ENCODE measurements at places on chromosomes 7 and 10.

DNA sequence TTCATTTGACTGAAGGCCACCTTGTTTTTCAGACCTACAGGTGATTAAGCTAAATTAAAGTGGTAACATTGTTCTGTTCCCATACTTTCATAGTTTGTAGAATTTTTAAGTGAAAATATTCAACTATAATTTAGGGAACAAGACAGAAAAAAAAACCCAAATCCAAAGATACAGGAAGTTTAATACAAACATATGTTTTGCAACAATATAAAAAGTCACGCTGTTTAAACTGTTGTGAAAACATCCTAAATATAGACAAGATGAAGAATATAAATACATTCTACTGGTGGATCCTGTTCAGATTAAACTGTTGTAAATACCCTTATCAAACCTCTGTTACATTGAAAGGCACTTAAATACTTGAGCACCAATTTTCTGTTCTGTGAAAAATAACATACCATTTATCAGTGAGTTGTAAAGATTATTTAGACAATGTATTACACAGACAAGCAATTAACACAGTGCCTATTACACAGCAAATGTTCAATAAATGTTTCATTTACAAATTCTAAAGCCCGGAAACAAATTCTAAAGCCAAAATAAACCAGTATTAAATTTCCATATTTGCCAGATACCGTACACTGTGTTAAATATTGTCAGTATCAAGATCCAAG, 14.2 kb downstream of the ASZ1 start:
- no peak for DNase-seq

GRCh38 chr10:32377458-32378259, 30.7 kb upstream of the EPC1 start:
- peak; percentile 89 for DNase-seq

DNA sequence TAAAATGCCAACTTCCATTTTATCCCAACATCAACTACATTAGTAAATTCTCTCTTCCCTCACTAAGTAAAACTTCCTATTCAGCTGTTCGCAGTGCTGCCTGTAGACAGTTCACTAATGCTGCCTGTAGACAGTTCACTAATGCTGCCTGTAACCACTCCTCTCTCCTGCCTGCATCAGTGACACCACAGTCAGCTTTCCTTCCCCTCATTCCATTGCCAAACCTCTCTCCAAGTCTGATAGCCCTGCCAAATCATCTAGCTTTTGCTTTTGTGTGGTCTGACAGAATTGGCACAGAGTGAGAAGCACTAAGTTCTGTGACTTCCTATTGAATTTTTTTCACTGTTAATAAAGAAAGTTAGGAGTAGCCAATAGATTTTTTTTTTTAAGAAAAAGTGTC, 43.0 kb upstream of the MACC1 start:
- DNase-seq = peak; percentile 41

GRCh38 chr10:89120931-89121763, 86.0 kb downstream of the CH25H start:
- no peak for DNase-seq

- no peak for DNase-seq
These were observed 48.1 kb downstream of the NRP1 start for GRCh38 chr10:33286157-33286934.

DNA sequence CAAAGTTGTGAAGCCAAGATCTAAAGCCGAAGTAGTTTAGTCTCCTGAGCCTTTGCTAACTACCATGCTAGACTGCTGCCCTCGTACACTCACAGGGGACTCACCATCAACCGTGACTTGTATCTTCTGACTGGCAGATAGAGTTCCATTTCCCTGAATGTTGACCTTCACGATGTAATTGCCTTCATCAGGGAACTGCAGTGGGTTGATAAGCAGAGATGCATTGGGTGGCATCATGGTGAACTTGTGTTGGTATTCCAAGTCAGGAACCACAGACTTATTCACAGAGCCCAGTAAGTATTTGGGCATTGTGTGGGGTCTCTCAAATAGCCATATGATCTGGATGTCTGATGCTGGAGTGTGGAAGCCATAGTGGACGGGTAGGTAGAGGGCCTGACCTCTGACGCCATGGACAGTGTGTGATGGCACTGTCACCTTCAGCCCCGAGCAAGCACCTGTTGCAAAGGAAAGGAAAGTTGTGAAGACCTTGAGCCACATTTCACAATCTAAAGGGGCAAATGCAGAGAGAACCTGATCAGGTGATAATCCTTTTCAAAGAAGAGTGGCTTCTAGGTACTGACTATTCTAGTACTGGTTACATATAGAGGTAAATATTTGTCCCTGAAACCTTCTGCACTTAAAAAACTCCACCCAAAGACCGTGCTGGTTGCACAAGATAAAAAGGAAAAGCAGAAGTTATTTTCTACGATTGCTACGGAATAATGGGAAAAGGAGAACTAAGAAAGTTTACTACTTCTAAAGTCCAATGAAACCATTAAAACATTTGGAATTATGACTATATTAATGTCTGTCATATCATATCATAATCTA, 7.1 kb downstream of the HEPACAM2 start:
- no peak for DNase-seq

DNA sequence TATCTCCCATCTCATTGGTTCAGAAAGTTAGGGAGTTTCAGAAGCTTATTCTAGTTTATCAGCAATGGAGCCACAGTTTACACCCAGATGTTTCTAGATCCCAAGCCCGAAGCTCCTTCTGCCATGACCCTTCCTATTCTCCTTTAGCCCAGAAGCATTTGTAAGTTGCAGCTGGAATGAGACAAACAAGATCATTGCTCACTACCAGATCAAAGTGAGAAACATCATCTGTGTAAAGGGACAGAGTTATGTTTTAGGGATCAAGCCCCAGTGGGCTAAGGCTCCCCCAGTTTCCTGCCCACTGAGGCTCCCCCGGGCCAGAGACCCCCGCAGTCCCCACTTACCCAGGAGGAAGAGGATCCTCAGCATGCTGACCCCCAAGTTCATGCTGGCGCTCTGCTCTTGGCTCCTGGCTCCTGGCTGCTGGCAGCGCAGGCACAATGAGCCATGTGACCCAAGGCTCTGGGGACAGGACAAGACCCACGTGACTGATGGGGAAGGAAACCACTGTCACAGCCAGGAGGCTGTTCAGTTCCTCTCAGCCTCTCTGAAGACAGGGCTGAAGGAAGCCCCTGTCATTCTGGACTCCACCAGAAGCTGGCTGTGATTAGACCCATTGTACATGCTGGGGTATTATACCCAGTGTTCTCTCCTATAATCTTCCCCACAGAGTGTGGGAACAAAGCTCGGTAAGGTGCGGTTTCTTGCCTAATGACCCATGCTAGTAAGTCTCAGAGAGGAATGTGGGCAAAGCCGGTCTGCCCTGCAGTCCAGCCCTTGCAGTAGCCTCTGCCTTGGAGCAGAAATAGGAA, at the start of gene TMEM273:
TMEM273 (minus strand) TSS at position 442 of the 812 bp plus-strand sequence; CDS start at position 387, 55 bp downstream.
- peak; percentile 37 for DNase-seq

- DNase-seq = no peak
These were observed 1092.4 kb downstream of the LRMDA start for GRCh38 chr10:76523791-76524351.

DNA sequence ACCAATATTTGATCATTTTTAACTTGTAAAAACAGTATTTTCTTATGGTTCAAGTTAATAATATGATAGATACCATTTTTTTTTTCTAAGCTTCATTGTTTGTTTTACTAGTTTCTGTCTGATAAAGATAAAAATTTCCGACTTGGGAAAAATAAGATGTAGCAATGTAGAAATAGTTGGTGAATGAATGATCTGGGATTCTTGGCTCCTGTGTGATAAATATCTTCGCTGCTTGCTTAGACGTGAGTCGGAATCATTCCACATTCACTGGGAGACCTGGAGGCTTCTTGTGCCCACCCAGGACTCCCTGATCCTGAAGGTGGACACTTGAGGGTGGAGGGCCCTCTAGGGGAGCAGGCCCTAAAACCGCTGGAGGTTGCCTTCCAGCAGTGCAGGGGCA, 47.9 kb downstream of the EXOC4 start:
- no peak for DNase-seq

DNA sequence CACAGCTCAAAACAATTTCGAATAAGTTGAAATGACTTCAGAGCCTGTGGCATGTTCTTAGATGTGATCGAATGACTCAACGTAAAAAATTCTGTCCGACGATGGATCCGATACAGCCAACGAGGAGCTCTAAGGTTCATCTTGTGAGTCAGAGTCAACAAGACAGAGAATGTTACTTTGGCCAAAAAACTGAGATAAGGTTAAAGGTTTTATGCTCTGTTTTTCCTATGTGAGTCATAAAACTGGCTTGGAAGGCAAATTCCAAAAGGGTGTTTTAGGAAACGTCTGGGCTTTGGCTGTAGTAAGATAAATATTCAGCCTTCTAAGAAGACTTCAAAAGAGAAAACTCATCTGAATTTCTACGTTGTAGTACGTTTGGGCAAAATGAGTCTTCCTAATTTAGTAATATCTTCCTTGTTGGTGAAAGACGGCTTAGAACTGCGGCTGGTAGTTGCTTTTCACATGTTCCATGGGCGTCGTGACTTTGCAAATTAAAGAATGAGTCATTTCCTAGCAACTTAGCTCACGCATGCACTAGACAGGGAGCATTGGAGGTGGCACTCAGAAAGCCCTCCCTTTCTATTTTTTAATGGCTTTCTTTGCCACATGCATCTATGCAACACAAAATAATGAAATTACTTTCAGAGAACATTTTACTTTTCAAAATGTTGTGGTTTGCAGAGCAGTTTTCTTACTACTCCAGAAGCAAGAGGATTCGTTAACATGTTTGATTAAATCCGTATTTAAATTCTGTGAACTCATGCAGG, 28.2 kb downstream of the PFKP start:
- DNase-seq = peak; percentile 72
